ENCODE measurements at places on chromosomes 5 and 9.

DNA sequence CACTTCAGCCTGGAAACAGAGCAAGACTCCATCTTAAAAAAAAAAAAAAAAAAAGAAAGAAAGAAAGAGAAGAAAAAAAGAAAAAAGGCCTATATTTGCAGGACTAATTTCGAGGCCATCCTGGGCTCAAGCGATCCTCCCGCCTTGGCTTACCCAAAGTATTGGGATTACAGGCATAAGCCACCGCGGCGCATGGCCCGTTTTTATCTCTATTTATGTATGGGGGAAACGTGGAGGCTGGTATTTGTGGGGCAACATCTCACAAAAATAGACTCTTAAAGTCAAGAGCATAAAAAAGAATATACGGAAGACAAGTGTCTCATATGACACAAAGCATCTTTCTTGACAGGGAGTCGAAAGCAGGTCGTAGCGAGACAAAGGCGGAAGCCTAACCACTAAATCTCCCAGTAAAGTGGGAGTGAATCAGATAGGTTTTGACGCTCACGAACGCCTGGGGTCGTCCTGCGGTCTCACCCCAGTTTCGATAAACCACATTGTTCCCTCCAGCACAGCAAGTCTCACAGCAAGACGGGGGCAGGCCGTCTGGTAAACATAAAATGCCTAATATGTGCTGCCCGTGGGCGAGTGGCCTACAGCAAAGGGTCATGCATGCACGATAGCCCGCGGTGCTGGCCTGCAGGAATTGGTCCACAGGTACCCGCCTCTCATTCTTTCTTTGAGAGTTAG lies 1.8 kb upstream of the TRIM41 start:
- DNase-seq: no peak

DNA sequence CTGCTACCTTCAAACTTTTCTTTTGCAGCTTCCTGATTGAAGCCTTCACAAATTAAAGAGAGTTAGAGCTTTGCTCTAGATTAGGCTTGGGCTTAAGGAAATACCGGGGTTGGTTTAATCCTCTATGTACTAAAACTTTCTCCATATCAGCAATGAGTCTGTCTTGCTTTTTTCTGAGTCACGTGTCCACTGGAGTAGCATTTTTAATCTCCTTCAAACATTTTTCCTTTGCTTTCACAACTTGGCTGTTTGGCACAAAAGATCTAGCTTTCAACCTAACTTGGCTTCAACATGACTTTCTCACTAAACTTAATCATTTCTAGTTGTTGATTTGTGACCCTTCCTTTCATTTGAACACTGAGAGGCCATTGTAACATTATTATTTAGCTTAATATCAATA lies 261.6 kb downstream of the PLK2 start:
- DNase-seq: no peak

GRCh38 chr5:16135003-16135402 lies 44.6 kb downstream of the MARCHF11 start:
- no peak for DNase-seq

DNA sequence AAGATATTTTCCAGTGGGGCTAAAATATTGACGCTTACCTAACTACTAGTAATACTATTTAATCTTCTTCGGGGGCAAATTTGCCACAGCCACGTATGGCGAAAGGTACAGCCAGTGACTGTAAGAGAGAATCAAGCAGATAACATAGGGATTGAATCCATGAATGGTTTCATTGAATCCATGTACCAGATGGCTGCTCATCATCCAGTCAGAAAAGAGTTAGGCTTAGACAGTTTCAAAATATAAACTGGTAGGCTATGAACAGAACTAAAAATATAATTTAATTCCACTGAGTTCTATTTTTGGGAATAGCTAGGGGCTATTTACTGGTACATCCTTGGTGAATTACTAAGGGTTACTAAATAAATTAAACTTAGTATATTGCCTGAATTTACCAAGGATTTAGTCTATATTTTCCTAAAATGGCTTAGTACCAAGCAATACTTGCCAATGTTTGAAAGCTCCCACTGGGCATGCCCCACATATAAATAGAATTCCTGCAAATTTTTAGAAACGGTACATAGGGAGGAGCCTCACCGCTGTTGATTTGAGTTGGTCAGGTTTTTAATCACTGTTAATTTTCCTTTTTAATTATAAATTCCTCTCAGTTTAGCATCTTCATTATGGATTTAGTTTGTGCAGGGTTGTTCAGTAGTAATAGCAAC lies 55.8 kb upstream of the VLDLR start:
- DNase-seq: no peak

- no peak for DNase-seq
Measured at GRCh38 chr5:96431376-96432187, 1.5 kb downstream of the PCSK1 start.

DNA sequence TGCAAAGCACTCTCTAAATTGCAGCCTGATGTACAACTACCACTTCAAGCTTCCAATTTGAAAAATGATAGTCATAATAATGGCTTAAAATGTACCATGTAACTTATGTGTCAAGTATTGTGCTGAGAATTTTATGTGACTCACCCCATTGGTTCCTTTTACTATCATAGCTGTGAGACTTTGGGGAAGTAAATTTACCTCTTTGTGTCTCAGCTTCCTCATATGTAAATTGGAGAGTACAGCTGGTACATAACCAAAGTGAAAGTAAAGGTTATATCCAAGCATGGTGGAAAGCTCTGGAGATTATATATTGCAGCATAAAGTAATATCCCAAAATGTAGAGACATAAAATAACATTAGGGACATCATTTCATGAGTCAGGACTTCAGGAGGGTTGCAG lies 2200.4 kb upstream of the C9orf72 start:
- DNase-seq: no peak

- no peak for DNase-seq
Measured at GRCh38 chr9:105275938-105276337, 31.5 kb downstream of the SLC44A1 start.

DNA sequence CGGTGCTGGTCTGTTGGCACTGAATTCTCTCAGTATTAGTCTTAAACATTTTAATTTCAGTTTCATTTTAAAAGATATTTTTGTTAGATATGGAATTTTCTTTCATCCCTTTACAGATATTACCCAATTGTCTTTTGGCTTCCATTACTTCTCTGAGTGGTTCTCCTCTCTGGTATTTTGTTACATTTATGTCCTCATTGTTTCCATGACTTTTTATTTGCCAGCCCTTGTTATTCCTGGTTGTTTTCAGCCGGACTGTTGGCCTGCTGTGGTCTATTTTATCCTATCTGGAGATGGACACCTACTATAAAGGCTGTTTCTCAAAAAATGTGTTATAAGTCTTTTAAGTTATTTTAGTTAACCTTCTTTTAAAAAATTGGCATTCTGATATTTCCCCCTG lies 117.2 kb downstream of the ARHGEF28 start:
- no peak for DNase-seq

- no peak for DNase-seq
Measured at GRCh38 chr5:7983433-7983832, 114.5 kb downstream of the MTRR start.

GRCh38 chr5:180340856-180341255 lies 12.3 kb downstream of the GFPT2 start:
- no peak for DNase-seq

DNA sequence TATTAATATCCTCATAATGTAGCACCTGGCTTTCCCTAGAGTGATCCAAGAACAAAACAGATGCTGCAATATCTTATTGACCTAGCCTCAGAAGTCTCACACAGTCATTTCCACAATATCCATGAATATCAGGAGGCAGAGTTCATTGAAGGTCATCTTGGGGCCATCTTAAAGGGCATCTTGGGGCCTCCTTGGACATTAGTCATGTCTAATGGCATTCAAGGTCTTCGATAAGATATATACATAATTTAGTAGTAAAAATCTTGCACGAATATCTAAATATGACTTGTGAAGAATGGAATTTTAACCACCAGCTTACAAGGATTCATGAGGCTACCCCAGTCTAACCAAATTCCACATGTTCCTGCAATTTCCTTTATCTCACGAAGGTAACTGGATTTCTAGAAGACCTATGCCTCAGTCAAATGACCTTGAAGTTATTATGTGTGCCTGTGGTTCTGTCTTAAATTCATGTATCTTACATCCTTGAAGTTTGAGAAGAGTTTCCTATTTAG lies 163.6 kb upstream of the SPEF2 start:
- DNase-seq: no peak

DNA sequence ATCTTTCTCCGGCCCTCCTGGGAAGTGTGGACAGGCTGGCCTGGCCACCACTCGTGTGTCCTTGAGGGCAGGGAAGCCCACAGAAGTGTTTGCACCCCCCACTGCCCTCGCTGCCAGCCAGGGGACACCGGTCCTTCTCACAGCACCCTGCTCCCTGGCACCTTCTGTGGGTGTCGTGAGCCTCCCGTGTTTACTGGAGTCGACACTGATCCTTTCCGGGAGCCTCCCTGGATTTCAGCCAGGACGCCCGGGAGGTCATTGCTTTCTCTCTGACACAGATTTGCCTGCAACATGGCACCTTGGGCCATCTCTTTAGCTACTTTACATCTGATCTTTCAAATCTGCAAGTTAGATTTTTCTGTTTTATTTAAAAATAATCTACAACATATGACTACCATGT lies 120.4 kb upstream of the CACNA1B start:
- DNase-seq: no peak

- DNase-seq: no peak
Measured at GRCh38 chr5:159444441-159445082, 114.3 kb upstream of the IL12B start.

DNA sequence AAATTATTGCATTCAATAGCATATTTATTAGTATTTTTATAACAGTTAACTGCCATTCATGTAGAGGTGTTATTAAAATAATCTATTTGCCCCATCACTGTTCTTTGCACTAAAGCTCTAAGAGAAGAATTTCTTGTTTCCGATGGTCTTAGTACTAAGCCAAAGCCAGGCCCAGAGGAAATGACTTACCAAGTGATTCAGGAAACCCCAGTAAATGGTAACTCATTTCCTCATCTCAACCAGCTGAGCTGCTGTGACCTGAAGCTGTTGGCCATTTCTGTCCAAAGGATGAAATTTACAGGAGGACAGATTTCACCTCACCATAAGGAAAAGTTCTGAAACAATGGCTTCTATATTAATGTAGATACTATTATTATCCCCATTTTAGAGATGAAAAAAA lies 117.0 kb downstream of the PIK3R1 start:
- DNase-seq: no peak

- no peak for DNase-seq
Measured at GRCh38 chr5:116361171-116361967, 213.3 kb downstream of the SEMA6A start.

- no peak for DNase-seq
Measured at GRCh38 chr9:72524820-72525540, 3.6 kb downstream of the TMC1 start.

DNA sequence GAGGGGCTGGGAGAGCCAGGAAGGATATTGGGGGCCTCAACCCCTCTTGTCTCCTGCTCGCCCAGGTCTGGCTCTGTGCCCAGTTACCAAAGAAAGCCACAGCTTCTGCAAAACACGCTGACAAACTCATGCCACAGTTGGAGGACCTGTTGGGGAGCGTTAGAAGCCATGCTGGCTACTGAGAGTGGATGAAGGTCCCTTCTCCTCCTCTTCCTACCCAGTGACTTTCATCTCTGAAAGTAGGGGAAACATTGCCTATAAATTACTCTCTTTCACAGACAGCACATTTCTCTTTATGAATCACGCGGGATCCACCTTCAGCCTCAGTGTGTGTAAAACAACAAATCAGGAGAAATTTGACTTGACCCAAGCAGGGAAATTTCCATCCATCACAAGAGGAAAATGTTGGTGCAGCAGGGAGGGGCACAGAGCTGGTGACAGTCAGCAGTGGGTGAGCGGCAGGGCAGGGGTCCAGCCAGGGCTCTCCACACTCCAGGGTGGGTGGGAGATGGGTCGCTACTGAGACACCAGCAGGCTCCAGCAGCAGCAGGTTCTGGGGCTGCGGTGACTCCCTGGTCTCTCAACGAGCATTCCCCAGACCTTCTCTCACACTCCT lies 181.9 kb downstream of the FGF18 start:
- no peak for DNase-seq

DNA sequence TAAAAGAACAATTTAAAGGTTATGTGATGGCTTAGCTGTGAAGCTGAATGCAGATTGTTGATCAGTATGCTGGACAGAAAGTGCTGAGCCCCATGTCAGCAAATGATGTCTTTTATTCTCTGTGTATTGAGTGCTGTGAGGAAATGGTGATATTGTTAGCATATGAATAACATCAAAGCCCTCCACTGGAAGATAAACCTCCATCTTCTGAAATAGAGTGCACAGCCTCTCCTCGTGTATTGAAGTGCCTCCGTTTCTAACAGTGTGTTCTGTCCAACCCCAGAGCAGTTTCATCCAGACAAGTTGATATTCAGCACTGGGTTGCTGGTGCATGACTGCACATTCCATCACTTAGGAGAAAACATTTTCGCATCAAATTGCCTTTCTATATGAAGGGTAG lies 242.9 kb downstream of the CSNK1G3 start:
- DNase-seq: no peak

DNA sequence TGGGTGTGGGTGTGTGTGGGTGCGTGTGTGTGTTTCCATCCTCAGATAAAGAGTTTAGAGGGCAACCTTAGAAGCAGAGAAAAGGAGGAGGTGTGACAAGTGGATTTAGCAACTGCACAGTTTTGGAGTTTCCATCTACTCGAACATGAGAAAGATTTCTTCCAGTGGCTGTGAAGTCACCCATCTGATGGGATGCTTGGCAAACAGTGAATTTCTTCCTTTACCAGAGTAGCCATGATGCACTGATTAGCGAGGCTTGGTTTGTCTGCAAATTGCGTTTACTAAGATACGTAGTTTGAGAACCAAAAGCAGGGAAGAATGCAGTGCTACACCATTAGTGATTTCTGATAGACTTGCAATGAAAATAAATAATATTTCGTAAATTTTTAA lies 791 bp upstream of the STARD4 start:
- no peak for DNase-seq

GRCh38 chr5:1666221-1666620 lies 133.4 kb downstream of the MRPL36 start:
- no peak for DNase-seq

DNA sequence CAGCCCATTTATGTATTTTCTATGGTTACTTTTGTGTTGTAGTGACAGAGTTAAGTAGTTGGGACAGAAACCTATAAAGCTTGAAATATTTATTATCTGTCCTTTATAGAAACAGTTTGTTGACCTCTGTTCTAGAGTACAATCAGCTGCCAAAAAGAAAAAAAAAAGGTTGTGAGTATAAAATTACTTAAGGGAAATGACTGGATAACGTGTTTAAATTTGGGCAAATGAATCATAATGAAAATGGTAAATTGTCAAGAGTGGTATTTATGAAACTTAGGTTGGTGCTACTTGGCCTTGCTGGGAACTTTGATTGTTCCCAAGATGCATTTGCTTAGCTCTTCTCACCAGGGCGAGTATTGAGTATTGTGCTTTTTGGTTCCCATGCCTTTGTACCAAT lies 70.2 kb upstream of the IL6ST start:
- no peak for DNase-seq

DNA sequence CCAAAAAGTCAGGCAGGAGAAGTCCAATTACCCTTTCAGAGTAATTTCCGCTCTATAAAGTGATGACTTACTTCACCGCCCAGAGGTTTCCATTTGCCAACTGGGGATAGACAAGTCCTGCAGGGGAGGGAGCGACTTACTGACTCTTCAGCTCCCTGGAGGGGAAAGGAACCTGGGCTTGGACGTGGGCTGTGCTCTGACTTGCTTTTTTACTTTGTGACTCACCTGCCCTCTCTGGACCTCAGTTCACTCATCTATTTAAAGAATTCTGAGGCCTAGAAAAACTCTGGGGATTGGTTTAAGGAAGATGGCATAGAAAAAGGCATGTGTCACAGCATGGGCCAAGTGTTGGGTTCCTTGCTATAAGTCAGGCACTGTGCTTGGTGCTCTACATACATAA lies 180.4 kb upstream of the TRIM32 start:
- no peak for DNase-seq

- DNase-seq: peak; percentile 83
Measured at GRCh38 chr5:87944553-87945285, 323.9 kb downstream of the TMEM161B start.
